Activated naive CD4-positive, alpha-beta T cell treated with anti-CD3 and anti-CD28 coated beads for 36 hours (primary cell): ENCODE measurements at places on chromosomes 7 and 10.
A peak's percentile ranks its signal among the peaks of the same experiment; 100 is the strongest.

GRCh38 chr10:14645239-14645960 lies 129.3 kb downstream of the FAM107B start:
- H3K4me1 ChIP-seq = peaks cover 53% of the 10 kb centered on the region
- H3K27me3 ChIP-seq = no peaks in the 10 kb centered on the region
- peak; percentile 51 for DNase-seq
- peaks cover 3% of the 10 kb centered on the region for H3K36me3 ChIP-seq
- H3K27ac ChIP-seq = peak overlapping the region; percentile 76

DNA sequence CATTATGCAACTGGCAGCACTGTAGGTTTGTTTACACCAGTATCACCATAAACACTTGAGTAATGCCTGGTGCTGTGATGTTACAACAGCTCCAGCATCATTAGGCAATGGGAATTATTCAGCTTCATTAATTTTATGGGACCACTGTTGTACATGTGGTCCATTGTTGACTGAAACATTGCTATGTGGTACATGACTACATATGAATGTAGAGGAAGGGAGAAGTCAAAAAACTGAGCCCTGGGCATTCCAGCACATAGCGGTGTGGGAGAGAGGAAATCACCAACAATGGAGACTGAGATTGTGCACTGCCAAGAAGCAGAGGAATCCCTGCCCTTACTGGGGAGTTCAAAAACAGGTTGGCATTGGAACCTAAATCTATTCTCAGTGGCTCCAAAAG lies 89.0 kb downstream of the TRIM24 start:
- H3K4me3 ChIP-seq = no peak overlapping the region
- no peaks in the 10 kb centered on the region for H3K4me1 ChIP-seq
- no peaks in the 10 kb centered on the region for H3K27me3 ChIP-seq

- no peak overlapping the region for H3K27ac ChIP-seq
- no peak for DNase-seq
- no peak overlapping the region for H3K4me3 ChIP-seq
- no peaks in the 10 kb centered on the region for H3K4me1 ChIP-seq
Observed at GRCh38 chr10:19111501-19112267, 63.1 kb downstream of the MALRD1 start.

GRCh38 chr7:90005836-90006235 lies 148.4 kb upstream of the STEAP1 start:
- peaks cover 4% of the 10 kb centered on the region for H3K27me3 ChIP-seq
- H3K27ac ChIP-seq = no peak overlapping the region
- no peaks in the 10 kb centered on the region for H3K4me1 ChIP-seq

- DNase-seq = no peak
- no peak overlapping the region for H3K4me3 ChIP-seq
- H3K27me3 ChIP-seq = no peaks in the 10 kb centered on the region
- no peak overlapping the region for H3K27ac ChIP-seq
- H3K36me3 ChIP-seq = no peaks in the 10 kb centered on the region
- no peaks in the 10 kb centered on the region for H3K4me1 ChIP-seq
Observed at GRCh38 chr7:132410861-132411541, 165.3 kb downstream of the PLXNA4 start.

GRCh38 chr10:70367195-70367796 lies 15.1 kb downstream of the LRRC20 start:
- no peaks in the 10 kb centered on the region for H3K27me3 ChIP-seq
- peaks cover 10% of the 10 kb centered on the region for H3K4me1 ChIP-seq
- H3K4me3 ChIP-seq = no peak overlapping the region
- H3K36me3 ChIP-seq = peaks cover 3% of the 10 kb centered on the region
